ENCODE measurements at places on chromosomes 12 and 14.

DNA sequence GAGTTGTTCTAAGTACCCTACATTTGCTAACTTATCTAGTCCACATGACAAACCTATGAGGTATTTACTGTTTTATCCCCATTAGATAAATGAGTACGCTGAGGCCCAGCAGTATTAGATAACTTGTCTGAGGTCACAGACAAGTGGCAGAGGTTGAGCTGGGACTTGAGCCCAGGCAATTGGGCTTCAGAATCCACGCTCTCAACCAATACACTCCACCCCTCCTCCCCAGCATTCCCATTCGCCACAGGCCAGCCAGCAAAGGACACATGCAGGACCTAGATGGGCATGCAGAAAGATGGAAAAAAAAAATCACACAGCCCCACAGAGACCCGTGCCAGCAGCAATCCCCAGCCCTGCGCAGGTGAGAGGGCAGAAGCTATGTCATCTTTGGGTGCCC lies 12.4 kb downstream of the HDAC7 start:
- DNase-seq = no peak

- DNase-seq = no peak
These were observed 139.0 kb downstream of the BCL11B start for GRCh38 chr14:99132821-99133635.

- no peak for DNase-seq
These were observed 1159.2 kb upstream of the TMEM132C start for GRCh38 chr12:127107744-127108143.

- no peak for DNase-seq
These were observed 1104.3 kb downstream of the BCL11B start for GRCh38 chr14:98167705-98168104.

DNA sequence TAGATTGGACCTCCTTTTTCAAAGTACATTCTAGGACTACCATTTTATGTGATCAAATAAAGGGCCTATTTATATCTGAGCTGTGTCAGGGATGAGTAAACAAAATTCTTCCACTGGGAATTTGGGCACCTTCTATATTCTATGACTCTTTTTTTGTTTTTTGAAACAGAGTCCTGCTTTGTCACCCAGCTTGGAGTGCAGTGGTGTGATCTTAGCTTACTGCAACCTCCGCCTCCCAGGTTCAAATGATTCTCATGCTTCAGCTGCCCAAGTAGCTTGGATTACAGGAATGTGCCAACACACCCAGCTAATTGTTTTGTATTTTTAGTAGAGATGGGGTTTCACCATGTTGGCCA lies 64.8 kb downstream of the DRAM1 start:
- no peak for DNase-seq

DNA sequence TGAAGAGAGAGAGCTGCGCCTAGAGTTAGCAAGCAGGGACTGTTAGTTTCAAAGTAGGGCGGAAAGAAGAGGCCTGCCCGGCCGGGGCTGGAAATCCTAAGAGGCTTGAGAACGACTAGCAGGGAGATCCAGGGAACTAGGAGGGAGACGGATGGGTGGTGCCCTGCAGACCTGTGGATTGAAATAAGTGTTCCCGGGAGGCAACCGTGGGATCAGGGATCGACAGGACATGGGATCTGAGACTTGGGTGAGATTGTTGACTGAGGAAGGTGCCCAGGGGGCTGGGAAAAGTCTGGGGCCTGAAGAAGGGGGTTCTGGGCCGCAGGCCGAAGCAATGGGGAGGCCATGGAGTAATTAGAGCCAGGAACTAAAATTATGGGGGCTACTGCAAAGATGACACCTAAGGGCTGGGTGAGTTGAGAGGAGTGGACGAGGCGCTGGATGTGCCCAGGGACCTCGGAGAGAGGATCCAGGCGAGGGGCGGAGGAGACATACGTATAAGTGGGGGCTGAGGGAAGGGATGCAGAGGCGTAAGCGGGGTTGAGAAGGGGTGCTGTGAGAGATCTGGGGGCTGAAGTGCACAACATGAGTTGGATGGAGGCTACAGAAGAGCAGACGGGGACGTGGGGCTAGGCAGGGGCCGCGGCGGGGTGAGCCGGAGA lies 635 bp downstream of the LTA4H start:
- DNase-seq = no peak

DNA sequence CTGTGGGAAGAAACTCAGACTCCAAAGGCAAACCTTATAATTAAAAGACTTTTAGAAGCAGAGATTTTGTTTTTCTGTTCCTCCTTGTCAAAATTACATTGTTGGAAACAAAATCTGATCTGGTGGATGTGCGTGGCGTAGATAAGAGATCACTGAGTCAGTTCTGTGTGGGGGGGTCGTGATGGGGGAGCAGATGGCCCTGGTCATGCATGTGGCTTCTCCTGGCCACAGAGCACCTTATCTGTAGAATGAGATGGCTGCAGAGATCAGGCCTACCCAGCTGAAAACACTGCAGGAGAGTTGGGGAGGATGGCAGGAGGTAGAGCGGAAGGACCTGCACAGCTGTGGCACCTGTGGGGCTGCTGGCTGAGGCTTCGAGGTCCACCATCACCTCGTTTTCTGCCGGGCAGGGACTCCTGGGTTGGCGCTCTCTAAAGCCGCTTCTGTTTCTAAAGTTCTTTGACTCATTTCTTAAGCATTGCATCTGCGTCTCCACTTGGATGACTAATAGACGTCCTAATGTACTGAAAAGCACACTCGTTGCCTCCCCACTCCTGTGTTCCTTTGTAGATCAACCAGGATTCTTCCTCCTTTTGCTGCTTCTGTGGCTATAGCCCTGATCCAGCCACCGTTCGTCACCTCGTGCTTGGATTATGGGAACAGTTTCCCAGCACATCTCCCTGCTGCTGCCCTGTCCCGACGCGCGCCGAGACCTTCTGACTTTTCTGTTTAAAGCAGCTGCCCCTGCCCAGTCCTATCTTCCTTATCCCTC lies 93.4 kb downstream of the TSPAN9 start:
- DNase-seq = no peak

GRCh38 chr12:64219145-64219544 lies 3.0 kb downstream of the KICS2 start:
- DNase-seq = no peak

- no peak for DNase-seq
These were observed 8.0 kb downstream of the OAS2 start for GRCh38 chr12:112986291-112986800.

- DNase-seq = peak; percentile 88
These were observed 487 bp downstream of the TINF2 start for GRCh38 chr14:24241829-24242443.
